ENCODE measurements at places on chromosomes 4 and X.

DNA sequence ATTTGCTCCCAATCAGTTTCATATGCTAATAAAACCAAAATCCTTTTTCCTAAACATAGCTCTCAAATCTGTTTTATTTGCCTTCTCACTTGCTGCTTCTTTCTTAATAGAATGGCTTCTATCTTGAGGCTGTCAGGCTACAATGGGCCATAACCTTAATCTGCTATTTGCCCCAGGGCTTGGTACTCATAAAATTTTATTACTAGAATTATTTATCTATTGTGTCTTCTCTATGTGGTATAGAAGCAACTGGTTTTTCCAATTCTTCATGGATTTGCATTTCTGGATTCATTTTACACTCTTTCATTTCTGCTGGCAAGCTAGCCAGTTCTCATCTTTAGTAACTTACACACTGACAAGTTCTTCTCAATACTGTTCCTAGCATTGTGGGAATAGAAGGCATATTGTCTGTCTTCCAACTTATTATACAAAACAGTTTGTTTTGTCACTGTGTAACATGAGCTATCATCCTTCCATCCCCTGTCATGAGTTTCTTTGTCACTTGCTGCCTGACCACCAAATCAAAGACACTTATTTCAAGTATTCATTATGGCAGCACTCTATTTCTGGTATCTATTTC is 96.6 kb upstream of the KCNIP4 start:
- DNase-seq, result no peak

GRCh38 chr4:850323-850945 is 24.5 kb upstream of the CPLX1 start:
- no peak for DNase-seq

DNA sequence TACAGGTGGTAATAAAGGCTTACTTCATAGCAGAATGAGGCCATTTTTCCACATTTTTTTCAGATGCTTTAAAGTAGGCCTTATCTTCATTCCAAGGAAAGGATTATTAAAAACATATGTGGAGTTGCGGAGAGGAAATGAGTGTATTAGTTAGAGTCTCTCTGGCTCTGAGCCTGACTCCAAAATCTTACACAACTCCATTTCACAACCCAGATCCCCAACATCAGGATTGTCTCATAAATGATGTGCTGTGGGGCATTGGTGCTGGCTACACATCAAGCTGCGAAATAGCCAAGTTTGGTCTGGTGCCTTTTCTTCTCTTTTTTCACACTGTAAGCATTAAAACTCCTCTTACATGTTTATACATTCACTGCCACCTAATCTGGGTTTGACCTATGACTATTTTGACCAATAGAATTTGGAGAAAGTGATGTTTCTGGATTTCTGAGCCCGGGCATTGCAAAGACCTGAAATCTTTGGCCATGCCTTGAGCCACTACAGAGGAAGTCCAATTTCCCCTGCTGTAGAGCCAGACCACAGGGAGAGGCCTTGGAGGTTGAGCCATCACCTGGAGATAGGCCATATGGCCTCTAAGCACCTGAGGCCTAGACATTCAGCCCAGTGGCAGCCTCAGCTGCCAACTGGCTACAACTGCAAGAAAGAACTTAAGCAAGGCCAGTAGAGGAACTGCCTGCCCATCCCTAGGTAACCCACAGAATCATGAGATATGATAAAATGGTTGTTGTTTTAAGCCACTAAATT is 16.7 kb upstream of the SOD3 start:
- peak; percentile 32 for DNase-seq

- DNase-seq, result peak; percentile 84
Observed at GRCh38 chr4:22237155-22237751, 278.6 kb downstream of the ADGRA3 start.

GRCh38 chr4:181525634-181526033 is 717.6 kb upstream of the TENM3 start:
- no peak for DNase-seq
